ENCODE measurements at places on chromosomes 6 and 20.
A peak's percentile ranks its signal among the peaks of the same experiment; 100 is the strongest.

DNA sequence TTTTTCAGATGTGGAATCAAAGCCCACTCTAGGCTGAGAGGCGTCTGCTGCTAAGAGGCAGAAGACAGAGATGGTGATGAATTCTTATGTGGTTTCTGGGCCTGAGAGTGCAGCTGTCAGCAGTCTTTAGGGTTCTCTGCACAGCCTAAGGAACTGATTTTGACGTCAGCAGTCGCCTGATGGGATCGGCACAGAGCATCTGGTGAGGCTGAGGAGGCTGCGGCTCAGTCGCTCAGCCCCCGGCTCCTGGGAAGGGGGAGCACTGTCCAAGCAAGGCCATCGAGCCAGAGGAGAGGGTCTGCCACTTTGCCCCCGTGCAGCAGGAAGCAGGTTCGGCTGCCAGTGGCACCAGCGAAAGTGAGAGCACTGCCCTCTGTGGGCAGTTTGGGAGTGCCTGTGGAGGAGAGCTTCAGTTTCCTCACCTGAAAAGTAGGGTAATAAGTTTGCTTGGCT lies 92.5 kb downstream of the TCP11 start:
- no peaks in the 10 kb centered on the region for H3K27me3 ChIP-seq
- H3K4me1 ChIP-seq, result peaks cover 7% of the 10 kb centered on the region
- peak; percentile 20 for DNase-seq
- no peak overlapping the region for H3K27ac ChIP-seq
- H3K36me3 ChIP-seq, result peaks cover 7% of the 10 kb centered on the region
- H3K4me3 ChIP-seq, result no peak overlapping the region

DNA sequence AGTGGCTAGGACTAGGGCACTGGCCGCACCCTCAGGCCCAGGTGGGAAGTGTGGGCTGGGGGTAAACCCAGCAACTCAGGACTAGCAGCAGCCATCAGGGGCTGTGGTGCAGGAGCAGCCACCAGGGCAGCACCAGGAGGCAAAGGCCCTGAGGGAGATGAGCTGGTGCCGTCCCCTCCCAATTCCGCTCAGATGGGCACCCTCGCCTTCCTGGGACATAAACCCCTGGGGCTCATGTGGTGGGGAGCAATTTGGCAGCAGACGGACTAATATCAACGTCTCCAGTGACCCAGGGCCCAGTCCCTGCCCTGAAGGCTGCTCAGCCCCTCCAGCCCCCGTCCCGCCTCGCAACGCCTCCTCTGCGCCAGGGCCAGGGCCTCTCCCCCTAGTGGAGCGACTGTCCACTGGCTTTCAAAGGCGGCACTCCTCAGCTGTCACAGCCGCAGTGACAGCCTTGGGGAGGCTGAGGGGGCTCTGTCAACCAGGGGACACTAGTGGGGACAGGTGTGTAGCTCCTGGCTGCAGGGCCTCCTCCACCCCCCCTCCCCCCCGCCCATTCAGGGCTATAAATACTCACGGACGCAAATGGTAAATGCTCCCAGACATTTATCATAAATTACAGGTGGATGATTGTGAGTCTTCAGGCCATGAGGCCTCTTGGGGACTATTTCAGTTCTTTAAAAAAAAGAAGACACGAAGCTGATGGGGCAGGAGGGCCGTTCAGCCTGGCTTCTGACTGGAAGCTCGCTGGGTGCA lies 349.9 kb downstream of the ZFAND3 start:
- H3K4me1 ChIP-seq, result peaks cover 50% of the 10 kb centered on the region
- H3K27ac ChIP-seq, result no peak overlapping the region
- H3K27me3 ChIP-seq, result peaks cover 7% of the 10 kb centered on the region
- peaks cover 2% of the 10 kb centered on the region for H3K36me3 ChIP-seq
- no peak for DNase-seq

DNA sequence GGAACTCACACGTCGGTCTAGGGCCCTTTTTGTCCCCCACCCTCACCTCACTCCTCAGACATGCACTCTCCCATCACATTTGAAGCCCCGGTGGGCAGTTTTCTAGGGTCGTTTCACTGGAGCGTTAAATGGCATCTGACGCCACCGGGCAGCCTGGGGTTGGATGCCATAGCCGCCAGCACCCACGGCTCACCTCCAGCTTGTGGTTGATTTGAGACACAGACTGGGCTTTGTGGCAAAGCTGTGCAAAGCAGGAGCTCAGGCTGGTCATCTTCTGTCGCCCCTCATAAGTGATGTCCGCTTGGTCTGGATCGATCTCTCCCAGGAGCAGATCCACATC lies 530 bp downstream of the GOPC start:
- H3K27me3 ChIP-seq, result no peaks in the 10 kb centered on the region
- no peaks in the 10 kb centered on the region for H3K36me3 ChIP-seq
- H3K4me1 ChIP-seq, result peaks cover 26% of the 10 kb centered on the region
- DNase-seq, result no peak
- H3K27ac ChIP-seq, result peak overlapping the region; percentile 99

GRCh38 chr20:60246751-60247150 lies 288.5 kb downstream of the CDH26 start:
- no peaks in the 10 kb centered on the region for H3K36me3 ChIP-seq
- no peak for DNase-seq
- H3K4me1 ChIP-seq, result no peaks in the 10 kb centered on the region
- no peak overlapping the region for H3K27ac ChIP-seq
- peaks cover 24% of the 10 kb centered on the region for H3K27me3 ChIP-seq

DNA sequence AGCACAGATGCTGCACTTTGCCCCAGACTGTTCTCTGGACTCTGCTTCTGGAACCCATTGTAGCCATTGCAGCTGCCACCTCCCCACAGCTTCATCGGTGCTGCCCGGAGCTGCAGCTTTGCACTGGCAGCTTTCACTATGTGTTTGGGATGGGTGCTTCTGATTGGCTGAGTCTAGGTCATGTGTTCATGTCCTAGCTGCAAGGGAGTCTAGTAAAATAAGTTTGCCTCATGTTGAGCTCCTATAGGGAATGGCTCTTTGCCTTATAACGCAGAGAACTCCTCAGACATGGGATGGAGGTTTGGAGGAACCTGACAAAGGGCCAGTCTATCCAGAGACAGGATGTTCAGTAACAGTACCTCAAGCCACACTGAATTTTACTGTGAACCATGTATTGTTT lies 268.0 kb downstream of the BMP7 start:
- H3K36me3 ChIP-seq, result no peaks in the 10 kb centered on the region
- H3K4me1 ChIP-seq, result peaks cover 13% of the 10 kb centered on the region
- no peak for DNase-seq
- H3K4me3 ChIP-seq, result no peak overlapping the region

DNA sequence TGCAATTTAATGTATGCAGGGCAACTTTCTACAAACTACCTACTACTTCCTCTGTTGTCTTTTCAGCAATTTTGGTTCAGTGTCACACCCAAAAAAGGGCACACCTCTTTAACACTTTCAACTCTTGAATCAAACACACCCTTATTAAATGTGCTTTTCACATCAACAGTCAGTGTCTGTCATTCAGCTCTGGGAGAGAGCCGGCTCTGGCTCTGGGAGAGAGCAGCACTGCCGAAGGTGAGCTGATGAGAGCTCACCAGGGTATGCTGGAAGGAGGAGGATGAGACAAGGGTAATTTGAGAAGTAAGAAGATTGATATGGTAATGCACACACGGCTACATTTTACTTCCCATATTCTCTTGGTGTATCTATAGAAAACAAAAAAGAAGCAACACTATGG lies 134.3 kb downstream of the RTN4IP1 start:
- H3K4me1 ChIP-seq, result peaks cover 5% of the 10 kb centered on the region
- H3K27me3 ChIP-seq, result peaks cover 27% of the 10 kb centered on the region
- H3K27ac ChIP-seq, result no peak overlapping the region
- H3K4me3 ChIP-seq, result no peak overlapping the region
- no peak for DNase-seq
- H3K36me3 ChIP-seq, result no peaks in the 10 kb centered on the region

DNA sequence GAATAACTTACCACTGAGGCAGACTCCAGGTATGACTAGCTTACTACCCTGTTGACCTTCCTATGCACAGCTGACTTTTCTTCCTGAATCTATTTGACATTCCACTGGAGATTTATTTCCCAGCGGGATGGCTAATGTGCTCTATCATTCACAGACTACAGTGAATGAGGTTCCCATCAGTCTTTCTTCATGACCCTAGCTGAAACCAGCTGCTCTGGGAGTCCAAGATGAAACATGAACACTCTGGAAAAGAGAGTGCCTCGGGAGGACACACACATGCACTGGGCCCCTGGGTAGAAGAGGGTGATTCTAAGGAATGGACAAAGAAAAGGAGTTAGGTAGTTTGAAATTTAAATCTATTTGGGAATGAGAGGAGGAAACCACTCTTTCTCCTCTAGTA lies 82.6 kb upstream of the DST start:
- H3K36me3 ChIP-seq, result peaks cover 19% of the 10 kb centered on the region
- no peak for DNase-seq
- peaks cover 12% of the 10 kb centered on the region for H3K4me1 ChIP-seq
- H3K4me3 ChIP-seq, result no peak overlapping the region

DNA sequence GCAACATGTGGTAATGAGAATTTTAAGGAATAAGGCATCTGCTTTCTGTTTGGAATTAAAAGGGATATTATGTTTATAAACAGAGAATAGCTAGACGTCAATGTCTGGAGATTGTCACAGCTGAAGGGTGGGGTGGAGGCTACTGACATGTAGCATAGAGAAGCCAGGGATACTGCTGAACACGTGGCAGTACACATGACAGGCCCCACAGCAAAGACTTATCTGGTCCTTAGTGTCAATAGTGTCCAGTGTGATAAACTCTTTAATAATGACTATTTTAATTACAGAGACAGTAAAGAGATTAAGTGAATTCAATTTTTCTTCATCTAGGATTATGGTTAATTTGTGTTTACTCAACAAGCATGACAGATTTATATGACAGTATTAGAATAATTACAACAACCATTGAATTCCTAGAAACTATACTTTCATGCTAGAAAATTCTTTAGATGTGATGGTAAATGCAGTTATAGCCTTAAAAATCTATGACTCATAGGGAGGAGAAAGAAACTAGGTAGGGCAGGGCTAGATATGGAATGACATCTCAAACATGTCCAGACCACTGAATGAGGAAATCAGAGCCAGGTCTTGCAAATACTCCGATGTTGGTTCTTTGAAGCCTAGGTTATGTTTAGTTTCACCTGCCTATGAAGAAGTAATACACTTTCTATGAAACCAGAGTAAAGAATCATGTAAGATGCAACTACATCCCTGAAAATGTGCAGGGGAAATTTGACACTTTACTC lies 399.5 kb downstream of the PHF3 start:
- H3K36me3 ChIP-seq, result no peaks in the 10 kb centered on the region
- no peaks in the 10 kb centered on the region for H3K4me1 ChIP-seq
- no peak overlapping the region for H3K27ac ChIP-seq
- no peak for DNase-seq
- no peak overlapping the region for H3K4me3 ChIP-seq

DNA sequence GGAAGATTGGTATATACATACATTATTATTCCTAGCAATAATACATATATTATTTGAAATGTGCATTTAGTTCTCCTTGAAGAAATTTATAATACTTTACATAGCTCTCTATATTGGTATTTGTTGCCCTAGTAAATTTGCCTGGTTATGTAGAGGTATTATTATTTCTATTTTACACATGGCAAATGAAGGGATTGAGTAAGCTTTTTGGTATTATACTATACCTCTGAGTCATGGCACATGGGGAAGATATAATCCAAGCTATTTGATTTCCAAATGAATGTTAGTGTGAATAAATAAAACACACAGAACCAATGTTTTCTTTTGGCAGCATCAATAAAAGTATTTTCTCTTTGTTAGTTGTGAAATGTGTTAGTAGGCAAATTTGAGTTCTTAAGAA lies 409.6 kb upstream of the SLC35B3 start:
- no peaks in the 10 kb centered on the region for H3K36me3 ChIP-seq
- no peaks in the 10 kb centered on the region for H3K4me1 ChIP-seq
- no peak for DNase-seq
- H3K27me3 ChIP-seq, result no peaks in the 10 kb centered on the region
- no peak overlapping the region for H3K4me3 ChIP-seq
- no peak overlapping the region for H3K27ac ChIP-seq

DNA sequence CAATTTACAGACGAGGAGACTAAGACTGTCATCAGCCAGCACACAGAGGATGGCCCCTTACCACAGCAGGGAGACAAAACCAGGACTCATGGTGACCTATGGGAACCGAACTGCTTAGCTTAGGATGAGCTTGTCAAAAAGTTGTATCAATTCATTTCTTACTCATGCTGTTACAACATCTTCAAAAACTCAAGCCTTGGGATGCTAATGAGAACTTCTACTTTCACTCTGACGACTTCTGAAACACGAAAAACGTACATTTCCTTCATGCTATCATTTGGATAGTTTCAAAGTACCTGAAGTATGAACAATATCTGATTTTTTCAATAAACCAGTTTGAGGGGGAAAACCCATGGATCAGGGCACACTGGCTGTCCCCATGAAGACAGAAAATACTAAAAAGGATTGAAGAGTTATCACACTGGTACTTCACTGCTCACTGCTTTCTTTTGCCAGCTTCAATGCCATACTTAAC lies 31.9 kb downstream of the HIVEP2 start:
- H3K27ac ChIP-seq, result no peak overlapping the region
- no peaks in the 10 kb centered on the region for H3K27me3 ChIP-seq
- peaks cover 15% of the 10 kb centered on the region for H3K4me1 ChIP-seq
- DNase-seq, result no peak

DNA sequence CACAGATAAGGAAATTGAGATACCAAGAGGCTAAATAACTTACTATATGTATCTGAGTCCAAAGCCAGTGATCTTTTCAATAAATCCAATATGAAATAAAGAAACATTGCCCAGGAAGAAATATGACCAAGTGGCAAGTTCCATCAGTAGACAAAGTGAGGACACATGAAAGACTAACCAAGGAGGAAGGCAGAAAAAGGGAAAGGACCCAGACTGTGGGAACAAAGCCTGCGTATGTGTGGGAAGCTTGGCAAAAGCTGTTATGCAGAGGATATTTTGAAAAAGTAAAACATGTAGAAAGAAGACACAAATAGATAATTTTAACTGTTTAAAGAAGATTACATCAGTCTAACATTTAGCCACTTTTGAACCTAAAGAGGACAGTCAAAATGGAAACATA lies 264.4 kb upstream of the PRDM1 start:
- no peaks in the 10 kb centered on the region for H3K27me3 ChIP-seq
- no peak overlapping the region for H3K4me3 ChIP-seq
- no peaks in the 10 kb centered on the region for H3K36me3 ChIP-seq
- no peak overlapping the region for H3K27ac ChIP-seq
- no peaks in the 10 kb centered on the region for H3K4me1 ChIP-seq
- no peak for DNase-seq

- DNase-seq, result no peak
- H3K36me3 ChIP-seq, result no peaks in the 10 kb centered on the region
- H3K27ac ChIP-seq, result no peak overlapping the region
- peaks cover 37% of the 10 kb centered on the region for H3K4me1 ChIP-seq
Measured at GRCh38 chr6:3752531-3753227, 1.2 kb upstream of the PXDC1 start.

- H3K36me3 ChIP-seq, result no peaks in the 10 kb centered on the region
- peaks cover 8% of the 10 kb centered on the region for H3K27me3 ChIP-seq
- no peak for DNase-seq
- no peak overlapping the region for H3K4me3 ChIP-seq
- H3K27ac ChIP-seq, result no peak overlapping the region
- peaks cover 12% of the 10 kb centered on the region for H3K4me1 ChIP-seq
Measured at GRCh38 chr6:90719321-90720195, 132.7 kb upstream of the MAP3K7 start.

DNA sequence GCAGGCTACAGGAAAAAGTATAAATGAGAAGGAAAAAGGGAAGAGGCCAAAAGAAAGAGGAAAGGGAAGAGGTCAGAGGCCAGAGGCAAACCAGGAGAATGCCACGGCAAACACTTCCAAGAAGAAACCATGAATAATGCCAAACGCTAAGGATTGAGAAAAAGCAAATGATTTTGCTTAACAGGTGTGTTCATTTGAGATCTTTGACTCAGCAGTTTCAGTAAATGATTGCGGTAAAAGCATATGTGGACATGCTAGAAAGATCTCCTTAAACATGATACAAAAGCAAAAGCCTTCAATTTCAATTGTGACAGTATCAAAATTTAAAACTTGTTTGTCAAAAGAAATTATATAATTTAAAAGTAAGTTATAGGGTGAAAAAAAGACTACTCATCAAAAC lies 70.6 kb downstream of the UBE3D start:
- H3K27me3 ChIP-seq, result no peaks in the 10 kb centered on the region
- peaks cover 18% of the 10 kb centered on the region for H3K4me1 ChIP-seq

Measured in nephron progenitor cell (in vitro differentiated cells).